Activated T-helper 17 cell treated with anti-CD3 and anti-CD28 coated beads, Interleukin-2, amount 50 U/mL, for 72 hours (primary cell): ENCODE measurements at places on chromosomes 5 and 9.

DNA sequence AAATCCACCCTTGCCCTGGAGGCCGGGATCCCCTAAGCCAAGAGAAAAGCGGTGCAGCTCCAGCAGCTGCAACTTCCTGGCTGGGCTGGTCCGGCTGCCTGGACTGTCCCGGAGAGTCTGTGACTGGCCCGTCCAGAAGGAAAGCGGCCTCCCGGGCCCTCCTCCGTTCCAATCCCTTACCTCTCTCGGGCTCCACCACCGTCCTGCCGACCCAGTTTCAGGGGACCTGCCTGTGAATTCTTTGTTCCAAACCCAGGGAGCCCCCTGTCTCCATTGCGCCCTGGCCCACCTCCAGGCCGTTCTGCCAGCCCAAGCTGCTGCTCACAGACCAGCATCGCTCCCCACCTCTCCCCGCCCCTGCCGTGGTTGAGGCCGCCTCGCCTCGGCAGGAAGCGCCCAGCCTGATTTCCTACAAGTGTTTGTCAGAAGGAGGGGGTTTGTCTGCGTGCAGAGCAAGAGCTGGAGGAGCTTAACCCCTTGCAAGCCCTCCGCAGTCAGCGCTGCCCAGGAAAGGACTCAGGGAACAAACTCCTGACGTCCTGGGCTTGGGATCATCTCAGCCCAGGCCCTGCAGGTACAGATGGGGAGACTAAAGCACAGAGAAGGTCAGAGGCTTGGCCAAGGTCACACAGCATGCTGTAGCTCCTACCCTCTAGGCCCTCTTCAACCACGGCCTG lies at the start of gene AKNA:
Gene AKNA, minus strand, starts transcription at position 303 of the 677 bp plus-strand sequence. CDS start 6,649 bp downstream, outside the sequence.
- peak within 1 kb of the TSS; percentile 91 for H3K4me3 ChIP-seq
- H3K27ac ChIP-seq, result peak within 1 kb of the TSS; percentile 98
- H3K4me1 ChIP-seq, result peaks cover 41% of the 10 kb centered on the region
- ATAC-seq, result peak; percentile 25
- H3K27me3 ChIP-seq, result no peaks in the 10 kb centered on the region

DNA sequence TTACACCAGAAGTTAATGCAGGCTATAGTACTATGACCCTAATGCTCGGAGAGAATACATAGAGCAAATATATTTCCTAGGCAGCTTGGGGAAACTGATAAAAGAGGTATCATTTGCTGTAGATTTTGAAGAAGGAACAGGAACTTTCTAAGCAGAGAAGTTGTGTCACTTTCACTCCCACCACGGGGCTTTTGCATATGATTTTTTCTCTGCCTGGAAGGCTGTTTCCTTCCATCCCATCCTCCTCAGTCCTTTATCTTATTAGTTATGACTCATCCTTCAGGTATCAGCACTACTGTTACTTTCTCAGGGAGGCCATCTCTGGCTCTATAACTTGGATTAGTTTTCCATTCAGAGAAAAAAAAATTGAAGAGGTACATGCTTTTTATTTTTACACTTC lies 2006.1 kb upstream of the WWC1 start:
- no peaks in the 10 kb centered on the region for H3K36me3 ChIP-seq
- no peaks in the 10 kb centered on the region for H3K4me1 ChIP-seq
- ATAC-seq, result no peak
- H3K4me3 ChIP-seq, result no peak overlapping the region

- H3K4me3 ChIP-seq, result no peak overlapping the region
- no peak overlapping the region for H3K27ac ChIP-seq
- ATAC-seq, result no peak
- H3K36me3 ChIP-seq, result no peaks in the 10 kb centered on the region
- H3K4me1 ChIP-seq, result peaks cover 5% of the 10 kb centered on the region
- H3K27me3 ChIP-seq, result peaks cover 26% of the 10 kb centered on the region
These were observed 4.9 kb upstream of the SPATA31C2 start for GRCh38 chr9:88143179-88143578.

DNA sequence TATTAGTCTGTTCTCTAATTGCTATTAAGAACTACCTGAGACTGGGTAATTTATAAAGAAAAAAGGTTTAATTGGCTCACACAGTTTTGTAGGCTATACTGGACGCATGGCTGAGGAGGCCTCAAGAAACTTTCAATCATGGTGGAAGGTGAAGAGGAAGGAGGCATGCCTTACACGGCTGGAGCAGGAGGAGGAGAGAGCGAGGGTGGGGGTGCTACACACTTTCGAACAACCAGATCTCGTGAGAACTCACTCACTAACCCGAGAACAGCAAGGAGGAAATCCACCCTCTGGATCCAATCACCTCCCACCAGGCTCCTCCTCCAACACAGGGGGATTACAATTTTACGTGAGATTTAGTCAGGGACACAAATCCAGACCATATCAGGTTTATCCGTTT lies 90.0 kb downstream of the RMI1 start:
- no peaks in the 10 kb centered on the region for H3K27me3 ChIP-seq
- no peak for ATAC-seq
- no peaks in the 10 kb centered on the region for H3K4me1 ChIP-seq
- no peak overlapping the region for H3K4me3 ChIP-seq

DNA sequence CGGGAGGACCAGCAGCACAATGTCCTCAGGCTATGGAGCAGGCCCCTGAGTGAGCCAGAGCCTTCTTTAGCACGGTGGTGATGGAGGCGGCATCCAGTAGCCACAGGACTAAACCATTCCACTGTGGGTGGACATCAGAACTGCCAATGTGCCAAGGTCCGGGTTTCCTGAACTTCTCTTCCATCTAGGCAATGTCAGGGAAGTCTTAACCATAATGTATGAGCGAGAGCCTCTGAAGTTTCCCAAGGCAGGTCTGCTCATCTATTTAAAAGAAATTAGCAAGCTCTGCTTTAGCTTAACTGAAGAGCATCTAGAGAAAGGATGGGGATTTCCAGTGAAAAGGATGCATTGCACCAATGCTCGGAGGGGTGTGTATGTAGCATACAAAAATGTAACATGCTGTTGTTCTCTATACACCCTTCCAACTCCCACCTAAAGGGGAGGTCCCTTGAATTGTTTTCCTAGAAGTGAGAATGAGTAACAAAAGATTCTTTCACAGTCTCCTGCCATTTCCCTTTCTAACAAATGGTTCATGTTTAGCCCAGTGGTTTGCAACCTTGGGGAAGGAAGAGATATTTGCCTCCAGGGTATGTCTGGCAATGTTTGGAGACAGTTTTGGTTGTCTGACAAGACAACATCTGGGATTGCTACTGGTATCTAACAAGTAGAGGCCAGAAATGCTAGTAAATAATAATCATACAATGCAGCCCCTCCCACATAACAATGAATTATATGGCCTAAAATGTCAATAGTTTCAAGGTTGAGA lies 6.1 kb upstream of the RXFP3 start:
- no peak for ATAC-seq
- no peak overlapping the region for H3K4me3 ChIP-seq
- peaks cover 9% of the 10 kb centered on the region for H3K27me3 ChIP-seq
- H3K27ac ChIP-seq, result no peak overlapping the region

DNA sequence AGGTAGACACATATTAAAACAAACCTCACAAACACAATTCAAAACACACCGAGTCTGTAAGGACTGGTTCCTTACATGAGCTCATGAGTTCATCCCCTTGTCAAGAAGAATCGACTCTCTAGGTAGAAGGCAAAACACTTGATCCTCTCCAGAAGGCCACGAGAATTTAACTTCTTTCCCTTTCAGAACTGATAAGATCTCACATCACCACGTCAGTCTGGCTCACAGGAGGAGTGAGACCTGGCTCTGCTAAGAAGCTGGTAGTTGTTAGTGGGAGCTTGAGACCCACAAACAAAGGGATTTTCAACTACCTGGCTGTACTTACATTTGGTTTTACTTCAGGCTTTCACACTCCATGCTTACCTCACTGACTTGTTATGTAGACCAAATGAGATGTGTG lies 459.2 kb downstream of the ARHGEF28 start:
- no peak overlapping the region for H3K27ac ChIP-seq
- H3K4me1 ChIP-seq, result no peaks in the 10 kb centered on the region
- H3K36me3 ChIP-seq, result no peaks in the 10 kb centered on the region
- H3K4me3 ChIP-seq, result no peak overlapping the region
